ENCODE measurements at places on chromosomes 11 and 22.

DNA sequence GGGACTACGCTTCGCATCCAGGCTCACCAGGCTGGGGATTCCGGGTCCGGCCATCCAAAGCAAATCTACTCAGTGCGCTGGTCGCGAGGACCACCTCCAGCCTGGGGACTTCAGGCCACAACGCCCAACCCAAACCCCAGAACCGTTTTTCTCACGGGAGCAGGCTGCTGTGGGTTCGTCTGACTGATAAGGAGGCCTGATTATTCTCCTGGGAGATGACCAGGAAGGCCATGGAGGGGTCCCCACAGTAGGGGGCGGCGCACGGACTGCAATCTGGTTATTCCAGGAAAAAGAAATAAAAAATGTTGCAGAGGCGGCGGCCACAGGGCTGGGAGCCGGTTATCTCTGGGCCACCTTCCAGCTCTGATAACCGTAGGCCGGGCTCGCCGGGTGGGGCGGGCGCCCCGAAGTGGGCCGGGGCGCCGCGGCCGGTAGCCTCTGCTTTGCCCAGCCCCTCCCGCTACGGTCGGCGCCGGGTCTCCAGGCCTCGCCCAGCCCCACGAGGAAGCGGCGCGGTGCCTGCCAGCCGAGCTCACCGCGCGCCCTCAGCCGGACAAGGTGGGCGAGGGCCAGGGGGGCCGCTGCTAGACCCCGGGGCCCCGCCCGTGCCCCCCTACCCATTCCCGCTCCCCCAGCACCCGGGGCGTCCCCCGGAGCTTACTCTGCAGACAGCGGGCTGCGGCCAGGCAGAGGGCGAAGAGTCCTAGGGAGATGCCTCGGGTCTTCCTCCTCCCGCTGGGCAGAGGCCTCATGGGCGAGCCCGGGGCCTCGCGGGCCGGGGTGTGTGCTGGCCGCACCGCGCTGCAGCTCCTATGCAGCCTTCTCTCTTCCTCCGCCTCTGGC is 446 bp downstream of the VSTM5 start:
- DNase-seq: peak; percentile 40

DNA sequence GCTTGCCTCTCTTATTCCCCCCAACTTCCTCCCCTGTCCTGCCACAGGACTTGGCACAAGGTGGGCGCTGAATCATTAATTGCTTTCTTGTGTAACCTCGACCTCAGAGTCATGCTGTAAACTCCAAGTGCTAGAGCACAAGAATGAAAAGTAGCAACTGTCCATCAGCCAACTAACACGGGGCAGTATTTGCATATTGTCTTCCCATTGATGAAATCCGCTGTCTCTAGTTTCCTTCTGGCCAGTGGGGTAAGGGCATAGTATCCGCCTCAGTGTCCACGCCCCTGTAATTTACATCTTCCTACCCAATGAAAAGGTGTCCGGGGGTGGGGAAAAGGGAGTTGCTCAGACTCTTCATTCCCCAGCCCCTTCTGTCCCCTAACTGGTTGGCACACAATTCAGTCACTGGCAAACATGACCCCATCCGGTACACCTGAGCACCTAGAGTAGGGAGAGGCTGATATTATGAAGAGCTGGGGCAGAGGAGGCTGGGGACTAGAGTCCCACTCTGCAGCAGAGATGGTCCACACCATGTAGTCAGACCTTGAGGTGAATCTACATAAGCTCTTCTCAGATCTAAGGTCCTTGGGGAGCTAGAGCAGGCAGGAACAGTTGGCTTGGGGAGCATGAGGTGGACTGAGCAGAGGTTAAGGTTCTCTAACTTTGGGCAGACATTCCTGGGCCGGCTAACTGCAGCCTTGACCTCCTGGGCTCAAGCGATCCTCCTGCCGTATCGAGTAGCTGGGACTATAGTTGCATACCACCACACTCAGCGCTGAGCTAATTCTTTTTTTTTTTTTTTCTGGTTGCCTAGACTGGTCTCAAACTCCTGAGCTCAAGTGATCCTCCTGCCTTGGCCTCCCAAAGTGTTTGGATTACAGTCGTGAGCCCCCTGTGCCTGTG is 6.8 kb upstream of the GGA1 start:
- peak; percentile 41 for DNase-seq

DNA sequence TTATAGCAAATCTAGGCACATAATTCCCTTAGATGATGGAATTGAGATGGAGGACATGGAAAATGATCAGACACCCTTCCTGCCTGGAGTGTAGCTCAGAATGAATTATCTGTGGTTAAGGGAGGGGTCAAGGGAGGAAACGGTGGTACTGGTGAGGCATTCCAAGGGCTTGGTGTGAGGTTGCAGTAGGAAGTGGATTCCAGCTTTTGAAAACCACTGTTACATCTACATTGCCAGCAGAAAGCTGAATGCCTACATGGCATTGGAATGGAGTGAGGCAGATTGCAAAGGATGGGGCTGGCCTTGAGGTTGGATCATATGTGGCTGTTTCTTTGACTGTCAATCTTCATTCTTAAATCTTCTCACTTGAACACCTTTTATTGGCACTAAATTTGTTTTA is 684.4 kb downstream of the NTM start:
- DNase-seq: peak; percentile 97

DNA sequence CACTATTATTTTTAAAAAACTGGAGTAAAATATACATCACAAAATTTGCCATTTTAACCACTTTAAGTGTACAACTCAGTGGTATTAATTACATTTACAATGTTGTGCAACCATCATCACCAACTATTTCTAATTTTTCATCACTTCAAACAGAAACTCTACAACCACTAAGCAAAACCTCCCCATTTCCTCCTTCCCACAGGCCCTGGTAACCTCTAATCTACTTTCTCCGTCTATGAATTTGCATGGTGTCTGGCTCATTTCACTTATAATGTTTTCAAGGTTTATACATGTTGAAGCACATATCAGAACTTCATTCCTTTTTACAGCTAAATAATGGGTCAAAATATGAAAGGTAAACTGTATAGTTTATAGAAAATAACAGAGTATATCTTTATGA is 24.4 kb downstream of the DDI1 start:
- DNase-seq: no peak

DNA sequence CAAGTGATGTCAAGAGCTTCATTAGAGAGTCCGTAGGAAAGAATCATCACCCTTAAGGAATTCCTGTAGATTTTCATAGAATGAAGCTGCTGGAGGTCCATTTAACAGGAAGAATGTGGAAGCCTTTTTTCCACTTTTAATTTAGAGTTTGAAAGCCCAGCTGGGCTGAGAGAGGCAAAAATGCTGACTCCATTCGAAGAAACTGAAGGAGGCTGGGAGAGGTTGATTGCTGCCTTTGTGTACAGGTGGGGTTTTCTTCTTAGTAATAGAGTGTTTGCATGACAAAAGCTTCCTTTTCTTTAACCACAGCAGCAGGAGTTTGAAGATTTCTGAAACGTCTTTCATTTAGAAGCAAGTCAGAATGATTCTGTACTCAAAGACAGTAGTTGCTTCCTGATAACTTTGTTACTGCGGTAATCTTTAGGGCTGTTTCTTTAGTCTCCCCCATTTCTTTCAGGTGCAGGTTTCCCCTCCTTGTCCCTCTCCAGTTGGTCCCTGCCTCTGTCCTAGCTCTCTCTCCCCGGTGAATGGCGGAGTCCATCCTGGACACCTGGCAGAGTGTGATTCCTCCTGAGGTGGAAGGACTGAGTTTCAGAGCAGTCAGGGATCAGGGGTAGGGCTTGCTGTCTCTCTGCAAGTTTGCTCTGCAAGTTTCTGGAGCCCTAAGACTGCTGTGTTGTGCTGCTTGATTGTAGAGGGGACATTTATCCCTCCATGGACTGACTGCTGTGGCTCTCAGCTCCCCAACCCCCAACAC is 166.2 kb downstream of the LDLRAD3 start:
- DNase-seq: no peak

All from fibroblast of skin of right quadriceps (primary cell).